Vagina (tissue), 2 donors: ENCODE measurements at places on chromosomes 16 and 17.

GRCh38 chr17:6592173-6592572 lies 35.8 kb upstream of the PITPNM3 start:
- no peak for DNase-seq

- DNase-seq = no peak
Measured at GRCh38 chr16:76235426-76235825, 41.8 kb upstream of the CNTNAP4 start.

GRCh38 chr17:1591474-1592090 lies 29.0 kb upstream of the PITPNA start:
- DNase-seq = no peak

DNA sequence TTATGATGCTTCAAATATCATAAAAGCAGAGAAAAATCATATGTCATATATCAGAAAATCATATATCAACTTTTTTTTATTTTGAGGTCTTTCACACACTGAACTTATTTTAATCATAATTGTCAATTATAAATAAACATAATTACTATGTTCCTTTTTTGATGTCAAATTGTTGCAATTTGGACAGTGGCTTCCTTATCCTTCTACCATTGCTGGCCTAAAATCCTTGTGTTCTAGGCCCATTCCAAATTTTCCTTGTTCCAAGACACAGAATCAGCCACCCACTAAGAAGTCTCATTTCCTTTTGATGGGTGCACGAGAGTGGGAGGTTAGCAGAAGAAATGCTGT lies 28.9 kb downstream of the G6PC1 start:
- DNase-seq = no peak

DNA sequence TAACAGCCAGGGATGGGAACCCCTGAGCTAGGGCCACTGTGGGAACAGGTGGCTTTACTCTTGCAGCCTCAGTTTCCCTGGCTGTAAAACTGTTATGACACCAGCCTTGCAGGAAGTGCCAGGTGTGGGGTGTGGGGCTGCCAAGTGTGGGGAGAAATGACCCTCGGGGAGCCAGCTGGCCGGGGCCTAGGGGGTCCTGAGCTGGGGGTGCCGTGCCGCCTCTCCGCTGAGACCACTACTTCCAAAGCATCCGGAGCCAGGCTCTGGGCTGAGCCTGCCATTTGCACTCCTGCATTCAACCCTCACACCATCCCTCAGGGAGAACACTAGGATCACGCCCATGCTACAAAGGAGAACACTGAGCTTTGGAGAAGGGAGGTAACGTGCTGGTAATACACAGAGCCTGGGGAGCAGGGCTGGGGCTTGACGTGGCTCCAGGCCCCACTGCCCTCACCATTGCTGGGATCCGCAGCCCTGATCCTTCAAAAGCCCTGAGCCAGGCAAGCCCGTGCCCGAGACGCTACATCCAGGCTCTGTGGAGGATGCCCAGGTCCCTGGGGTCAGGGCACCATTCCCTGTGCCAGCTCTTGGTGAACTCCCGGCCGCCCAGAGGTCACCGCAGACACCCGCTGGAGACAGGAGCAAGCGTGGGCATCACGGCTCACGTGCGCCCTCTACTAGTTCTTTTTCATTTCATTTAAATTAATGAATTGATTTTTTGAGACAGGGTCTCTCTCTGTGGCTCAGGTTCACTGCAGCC lies 28.8 kb upstream of the GINS2 start:
- DNase-seq = no peak
